ENCODE measurements at places on chromosomes 2 and 18. TPM values are rescaled to one million over a fixed set of nuclear protein-coding genes. Genes with fewer than 3 reads are reported as not detected.

Gene PLEKHB2
- 34.2 TPM for total RNA-seq

Gene CASP10
- 7.5 TPM for total RNA-seq

Gene KIF5C
- total RNA-seq = 0.94 TPM

Gene CD207
- total RNA-seq = 0.37 TPM

Gene UGT1A10
- total RNA-seq = not detected

Gene STEAP3
- total RNA-seq = 15.3 TPM

Gene IL1R2
- 2.4 TPM for total RNA-seq

Gene PTH2R
- total RNA-seq = not detected

Gene PID1
- 4.2 TPM for total RNA-seq

Gene TFCP2L1
- 0.28 TPM for total RNA-seq

Gene DSG1
- 0.18 TPM for total RNA-seq

Gene DNAJC5G
- total RNA-seq = 1.8 TPM

GRCh38 chr2:19003554-19003953 lies 354.9 kb downstream of the OSR1 start:
- no peak for DNase-seq

GRCh38 chr18:1965016-1965415 lies 606.3 kb downstream of the METTL4 start:
- no peak for DNase-seq

DNA sequence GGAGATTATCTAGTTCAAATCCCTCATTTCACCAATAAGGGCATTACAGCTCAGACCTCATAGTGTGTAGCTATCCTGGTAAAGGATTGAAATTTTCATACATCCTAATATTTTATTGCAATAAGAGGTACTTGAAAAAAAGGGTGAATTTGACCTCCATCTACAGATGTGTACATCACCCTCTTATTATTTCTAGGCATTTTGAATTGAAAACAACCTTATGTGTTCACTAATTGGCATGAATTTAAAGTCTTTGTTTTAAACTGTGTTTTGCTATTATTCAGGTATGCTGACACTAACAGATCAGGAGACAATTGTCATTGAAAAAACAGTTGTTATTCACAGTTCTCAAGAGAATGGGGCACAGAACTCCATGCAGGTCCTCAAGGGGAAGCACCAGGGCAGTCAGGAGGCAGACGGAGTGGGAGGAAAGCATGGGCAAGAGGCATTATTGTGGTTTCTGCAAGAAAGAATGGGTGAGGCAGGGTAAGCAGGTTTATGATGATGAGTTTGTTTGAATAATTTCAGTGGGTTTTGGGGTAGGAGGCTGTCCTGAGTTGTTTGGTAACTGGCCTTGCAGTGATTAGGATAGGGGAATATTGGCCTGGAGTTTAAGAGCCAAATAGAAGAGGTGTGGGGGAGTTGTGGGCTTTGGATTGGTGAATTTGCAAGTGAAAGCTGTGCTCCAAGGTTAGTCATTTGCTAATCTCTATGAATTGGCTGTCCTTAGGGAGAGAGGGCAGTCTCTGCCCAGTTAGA lies 194.6 kb downstream of the GPD2 start:
- no peak for DNase-seq

GRCh38 chr2:88492002-88492401 lies 39.5 kb upstream of the FOXI3 start:
- no peak for DNase-seq

GRCh38 chr2:40318921-40319320 lies 133.0 kb downstream of the SLC8A1 start:
- no peak for DNase-seq

DNA sequence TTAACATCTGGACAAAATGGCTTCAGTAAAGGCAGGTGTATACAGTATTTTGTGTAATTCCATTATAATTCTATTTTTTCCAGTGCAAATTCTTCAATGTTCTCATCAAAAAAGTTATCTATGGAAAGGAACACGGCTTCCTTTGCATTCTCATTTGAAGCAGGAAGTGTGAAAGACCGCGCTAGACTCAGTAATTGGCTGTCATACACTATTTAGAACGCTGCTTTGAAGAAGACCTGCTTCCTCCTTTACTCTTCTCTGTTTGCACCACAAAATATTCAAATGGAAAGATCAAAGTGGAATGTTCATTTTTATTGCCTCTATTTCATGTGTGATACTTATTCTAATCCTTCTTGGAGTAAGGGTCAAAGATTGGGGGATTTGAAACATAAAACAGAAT lies 883.7 kb downstream of the TSN start:
- DNase-seq = no peak

DNA sequence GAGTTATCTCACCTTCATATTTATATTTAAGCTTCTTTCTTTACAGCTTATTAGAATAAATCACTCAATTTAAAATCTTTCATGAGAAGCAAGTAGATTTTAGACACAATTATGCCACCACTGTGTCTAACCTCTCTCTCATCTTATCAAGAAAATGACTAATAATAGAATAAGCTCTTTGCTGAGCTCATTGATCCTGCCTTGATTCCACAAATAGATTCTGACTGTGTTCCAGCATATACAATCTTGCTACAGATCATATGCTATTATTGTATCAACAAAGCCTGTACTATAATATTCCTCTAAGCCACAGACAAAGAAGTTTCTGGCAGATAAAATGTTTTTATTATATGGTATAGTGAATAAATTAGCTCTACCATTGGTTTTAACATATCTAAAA lies 168.7 kb upstream of the GULP1 start:
- DNase-seq = no peak

DNA sequence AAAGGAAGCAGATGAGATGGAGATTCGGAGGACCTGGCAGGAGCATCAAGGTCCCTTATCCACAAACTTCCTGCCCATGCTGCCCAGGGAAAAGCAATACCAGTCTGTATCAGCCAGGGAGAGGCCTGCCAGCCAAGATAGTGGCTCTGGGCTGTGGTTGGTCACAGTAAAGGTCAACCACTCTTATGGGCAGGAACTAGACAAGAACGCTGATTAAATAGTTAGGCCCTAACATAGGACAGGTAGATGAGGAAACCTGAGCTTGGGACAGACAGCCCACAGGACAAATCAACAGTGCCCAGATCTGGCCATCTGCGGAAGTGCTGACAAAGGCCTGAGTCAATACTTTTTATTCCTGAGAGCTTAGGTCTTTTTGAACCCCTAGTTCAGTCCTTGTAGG lies 10.7 kb downstream of the PSTPIP2 start:
- DNase-seq = no peak

GRCh38 chr2:696463-696862 lies 19.3 kb upstream of the TMEM18 start:
- no peak for DNase-seq

DNA sequence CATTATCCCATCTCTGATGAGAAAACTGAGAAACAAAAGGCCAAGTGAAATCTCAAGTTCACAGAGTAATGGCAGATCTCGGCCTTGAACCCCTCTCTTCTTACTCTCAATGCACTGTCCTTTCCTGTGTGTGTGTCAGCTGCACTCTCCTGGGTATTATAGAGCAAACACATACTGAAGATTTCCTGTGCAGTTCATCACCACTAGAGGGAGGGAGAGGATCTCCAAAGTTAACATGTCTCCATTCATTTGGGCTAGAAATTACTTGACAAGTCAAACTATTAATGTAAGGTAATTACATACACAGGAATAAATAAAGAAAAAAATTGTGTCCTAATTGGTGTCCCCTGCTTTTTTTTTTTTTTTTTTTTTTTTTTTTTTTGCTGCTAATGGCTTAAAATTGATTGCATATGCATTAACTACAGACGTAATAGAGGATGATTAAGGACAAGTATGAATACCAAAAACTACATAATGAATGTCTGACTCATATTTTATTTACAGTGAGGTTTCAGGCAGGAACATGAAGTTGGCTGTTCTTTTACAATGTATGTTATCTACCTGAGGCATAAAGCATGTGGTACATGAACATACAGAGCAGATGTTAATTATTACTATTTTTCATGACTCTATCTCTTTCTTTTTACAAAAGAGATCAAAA lies 269.2 kb downstream of the NYAP2 start:
- DNase-seq = peak; percentile 6

GRCh38 chr2:12057436-12058166 lies 311.2 kb downstream of the LPIN1 start:
- DNase-seq = peak; percentile 31

DNA sequence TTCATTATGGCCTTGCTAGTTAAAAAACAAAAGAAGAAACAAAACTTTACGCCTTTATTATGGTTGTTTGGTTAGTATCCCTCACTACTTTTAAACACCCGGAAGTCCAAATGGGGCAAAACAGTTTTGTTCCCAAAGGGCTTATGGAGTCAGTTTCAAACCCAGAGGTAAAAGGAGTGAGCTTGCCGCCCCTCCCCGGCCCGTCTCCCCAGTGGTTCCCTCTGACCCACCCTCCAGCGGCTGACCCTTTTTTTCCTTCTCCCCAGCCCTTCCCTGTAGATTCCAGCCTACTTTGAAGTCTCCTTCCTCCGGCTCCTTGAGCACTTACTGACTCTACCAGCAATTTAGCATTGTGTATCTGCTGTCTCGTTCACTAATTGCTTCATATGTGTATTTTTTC lies 209.2 kb downstream of the ICOS start:
- DNase-seq = no peak

DNA sequence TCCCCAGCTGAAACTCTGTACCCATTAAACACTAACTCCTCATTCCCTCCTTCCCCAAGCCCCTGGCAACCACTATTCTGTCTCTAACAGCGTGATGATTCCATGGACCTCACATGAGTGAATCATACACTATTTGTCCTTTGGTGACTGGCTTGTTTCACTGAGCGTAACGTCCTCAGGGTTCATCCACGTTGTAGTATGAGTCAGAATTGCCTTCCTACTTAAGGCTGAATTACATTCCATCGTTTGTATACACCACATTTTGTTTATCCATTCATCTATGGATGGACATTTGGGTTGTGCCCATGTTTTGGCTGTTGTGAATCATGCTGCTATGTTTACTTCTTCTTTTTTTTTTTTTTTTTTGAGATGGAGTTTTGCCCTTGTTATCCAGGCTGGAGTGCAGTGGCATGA lies 19.6 kb upstream of the CABLES1 start:
- DNase-seq = no peak

DNA sequence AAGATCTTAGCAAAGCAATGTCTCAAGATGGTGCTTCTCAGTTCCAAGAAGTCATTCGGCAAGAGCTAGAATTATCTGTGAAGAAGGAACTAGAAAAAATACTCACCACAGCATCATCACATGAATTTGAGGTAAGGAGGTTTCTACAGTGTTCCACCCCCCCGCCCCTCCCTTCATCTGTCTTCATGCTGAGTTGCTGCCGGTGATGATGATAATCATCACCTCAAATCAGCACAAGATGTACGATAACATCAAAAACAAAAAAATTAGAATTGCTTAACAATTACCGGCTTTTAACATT lies 14.6 kb downstream of the UGP2 start:
- no peak for DNase-seq

DNA sequence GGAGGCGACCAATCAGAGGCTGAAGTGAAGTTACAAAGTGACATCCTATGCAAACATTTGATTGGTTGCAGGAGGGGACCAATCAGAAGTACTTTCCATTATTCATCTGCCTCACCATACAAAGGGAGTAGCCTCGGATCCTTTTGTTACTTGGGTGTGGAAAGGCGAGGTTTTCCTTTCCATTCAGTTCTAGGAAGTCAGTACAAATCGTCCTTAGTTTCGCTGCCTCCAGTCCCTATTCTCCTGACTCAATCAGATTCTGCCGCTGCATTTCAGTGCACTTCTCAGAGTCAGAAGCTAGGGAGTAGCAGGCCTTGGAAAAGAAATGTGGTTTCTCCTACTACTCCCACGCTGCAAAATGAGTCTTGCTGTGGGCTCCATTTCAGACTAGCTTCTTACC lies 149.4 kb downstream of the DTNA start:
- no peak for DNase-seq

DNA sequence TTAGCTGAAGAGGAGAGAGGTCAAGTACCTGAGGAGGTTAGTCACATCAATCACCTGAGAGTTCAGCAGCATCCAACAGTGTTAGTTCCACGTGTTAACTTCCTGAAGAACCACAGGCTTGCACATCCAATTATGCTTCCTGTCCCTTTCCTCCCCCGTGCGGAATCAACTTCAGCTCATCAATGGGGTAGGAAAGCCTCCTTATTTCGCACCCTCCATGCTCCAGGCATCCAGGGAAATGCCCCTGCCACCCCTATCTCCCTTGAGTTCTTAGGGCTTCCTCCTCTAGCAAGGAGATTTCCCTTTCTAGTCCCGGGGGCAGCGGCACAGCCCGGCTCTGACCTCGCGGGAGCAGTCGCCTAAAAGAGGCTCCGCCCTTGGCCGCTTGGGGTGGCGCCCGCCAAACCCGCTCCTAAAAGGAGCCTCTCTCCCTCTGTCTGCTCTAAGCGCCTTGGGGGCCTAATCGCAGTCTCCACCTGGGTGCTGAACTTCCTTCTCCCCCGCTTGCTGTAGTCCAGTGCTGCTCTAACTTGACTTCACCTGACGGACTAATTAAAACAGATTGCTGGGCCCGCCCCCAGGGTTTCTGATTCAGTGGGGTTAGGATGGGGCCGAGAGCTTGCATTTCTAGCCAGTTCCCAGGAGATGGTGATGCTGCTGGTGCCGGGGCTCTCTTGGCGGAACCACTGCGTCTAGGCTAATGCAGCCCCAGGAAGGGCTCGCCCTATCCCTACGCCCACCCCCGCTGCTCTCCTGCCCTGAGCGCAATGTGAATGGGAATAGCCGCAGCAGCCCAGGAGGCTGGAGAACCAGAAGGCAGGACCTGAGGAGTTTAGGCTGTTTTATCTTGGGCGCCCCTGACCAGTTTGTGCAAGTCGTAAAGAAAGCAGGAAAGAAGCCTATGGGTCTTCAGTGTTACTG lies 3.4 kb upstream of the TET3 start:
- no peak for DNase-seq

All from heart right ventricle (tissue), 16 donors.